A673 (cell line): ENCODE measurements at places on chromosomes 3 and 15. TPM values are rescaled to one million over a fixed set of nuclear protein-coding genes. Genes with fewer than 3 reads are reported as not detected.
A peak's percentile ranks its signal among the peaks of the same experiment; 100 is the strongest.

DNA sequence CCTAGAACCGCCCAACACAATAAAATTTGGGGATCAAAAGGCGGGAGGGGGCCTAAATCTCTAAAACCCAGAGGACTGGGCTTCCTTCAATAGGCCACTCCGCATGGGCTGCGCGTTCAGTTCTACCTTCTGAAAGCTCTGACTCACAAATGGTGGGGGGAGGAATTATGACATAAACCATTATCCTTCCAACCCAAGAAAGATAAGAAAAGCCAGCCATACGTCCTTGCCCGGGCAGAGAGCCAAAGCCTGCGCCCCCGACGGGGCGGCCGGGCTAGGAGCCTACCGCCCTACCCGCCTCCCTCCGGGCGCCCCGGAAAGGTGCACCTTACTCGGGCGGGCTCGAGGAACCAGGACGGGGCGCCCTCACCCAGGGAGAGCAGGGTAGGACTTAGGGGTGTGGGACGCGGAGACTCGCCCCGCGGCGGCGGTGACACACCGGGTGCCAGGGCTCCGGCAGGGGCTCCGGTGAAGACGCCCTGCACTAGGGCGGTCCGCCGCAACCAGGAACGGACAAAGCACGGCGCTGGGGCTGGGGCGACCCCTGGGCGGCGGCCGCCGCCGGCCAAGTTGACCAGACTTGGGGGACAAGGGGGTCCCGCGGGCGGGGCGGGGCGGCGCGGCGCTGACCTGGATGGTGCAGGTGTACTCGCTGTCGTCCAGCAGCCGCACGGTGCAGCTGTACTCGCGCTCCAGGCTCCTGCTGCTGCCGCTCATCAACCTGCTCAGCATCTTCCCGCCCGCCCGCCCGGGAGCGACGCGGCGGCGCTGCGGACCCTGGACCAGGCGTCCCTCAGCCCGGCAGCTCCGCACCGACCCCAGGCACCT is 534 bp downstream of the FRMD5 start:
- peak; percentile 65 for DNase-seq

DNA sequence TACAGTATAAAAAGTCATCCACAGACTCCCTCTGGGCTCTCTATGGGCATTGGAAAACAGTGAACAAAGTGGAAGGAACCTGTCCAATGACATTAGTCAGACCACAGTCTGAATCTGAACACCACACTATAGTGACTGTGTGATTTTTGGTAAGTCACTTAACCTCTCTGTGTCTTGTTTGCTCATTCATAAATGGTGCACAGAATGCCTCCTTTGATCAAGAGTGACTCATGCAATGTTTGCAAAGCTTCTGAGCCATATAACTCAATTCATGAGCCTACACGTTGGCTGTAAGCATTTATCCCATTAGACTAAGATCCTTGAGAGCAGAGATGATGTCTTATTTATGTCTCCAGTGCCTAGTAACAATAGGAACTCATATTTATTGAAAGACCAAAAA is 46.7 kb downstream of the SV2B start:
- DNase-seq: no peak

CTXN2 gene
- not detected in 2 replicates for total RNA-seq

DNA sequence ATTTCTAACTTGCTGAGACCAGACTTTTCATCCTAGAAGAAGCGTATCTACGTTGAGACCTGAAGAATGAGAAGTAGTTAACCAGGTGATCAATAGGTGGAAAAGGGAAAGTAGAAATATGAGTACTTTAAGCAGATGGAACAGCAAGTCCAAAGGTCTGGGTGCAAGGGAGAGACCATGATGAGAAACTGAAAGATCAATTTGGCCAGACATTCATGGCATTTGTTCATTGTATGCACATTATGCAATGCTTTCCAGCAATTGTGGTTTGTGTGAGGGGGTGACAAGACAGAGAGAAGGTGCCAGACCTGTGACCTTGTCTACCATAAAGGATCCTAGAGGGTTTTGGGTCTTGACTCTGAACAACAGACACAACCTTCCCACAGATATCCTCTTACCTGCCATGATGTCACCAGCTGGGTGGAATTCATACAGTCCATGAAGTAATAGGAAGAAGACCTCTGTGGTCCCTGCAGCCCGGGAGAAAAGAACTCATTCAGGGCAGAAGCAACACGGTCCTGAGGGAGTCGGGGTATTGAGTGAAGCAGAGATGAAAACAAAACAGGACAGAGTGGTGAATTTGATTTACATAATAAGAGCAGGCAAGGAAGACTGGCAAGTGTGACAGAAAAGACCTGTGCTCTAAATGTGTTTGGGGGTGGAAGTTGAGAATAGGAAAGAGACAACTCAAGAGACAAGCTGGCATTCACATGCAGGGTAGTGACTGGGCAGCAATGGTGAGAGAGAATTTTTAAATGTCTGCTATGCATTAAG is 63.4 kb upstream of the PSMD6 start:
- DNase-seq: no peak

GRCh38 chr3:79366414-79366813 is 401.4 kb downstream of the ROBO1 start:
- no peak for DNase-seq

GOLGA6L7 gene
- total RNA-seq: not detected in 2 replicates

GRCh38 chr3:125634336-125634950 is 39.1 kb upstream of the OSBPL11 start:
- DNase-seq: no peak

PLIN1 gene
- 0.30 and 0.46 TPM in 2 replicates for total RNA-seq

DNA sequence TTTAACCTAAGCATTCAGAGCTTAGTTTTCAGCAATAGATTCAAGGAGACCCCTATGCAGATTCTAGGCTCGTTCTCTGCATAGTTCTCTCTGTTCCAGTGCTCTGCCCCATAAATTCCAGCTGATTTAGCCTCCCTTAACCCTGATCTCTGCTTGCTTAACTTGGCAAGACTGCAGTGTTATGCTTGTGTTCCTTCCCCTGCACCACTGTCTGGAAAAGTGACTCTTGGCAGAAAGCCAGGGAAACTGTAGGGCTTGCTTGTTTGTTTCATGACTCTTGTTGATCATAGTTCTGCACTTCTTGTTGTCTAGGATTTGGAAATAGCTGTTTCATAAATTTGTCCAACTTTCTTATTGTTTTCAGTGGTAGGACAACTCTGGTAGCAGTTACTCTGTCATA is 40.1 kb downstream of the ANAPC13 start:
- DNase-seq: peak; percentile 29

DNA sequence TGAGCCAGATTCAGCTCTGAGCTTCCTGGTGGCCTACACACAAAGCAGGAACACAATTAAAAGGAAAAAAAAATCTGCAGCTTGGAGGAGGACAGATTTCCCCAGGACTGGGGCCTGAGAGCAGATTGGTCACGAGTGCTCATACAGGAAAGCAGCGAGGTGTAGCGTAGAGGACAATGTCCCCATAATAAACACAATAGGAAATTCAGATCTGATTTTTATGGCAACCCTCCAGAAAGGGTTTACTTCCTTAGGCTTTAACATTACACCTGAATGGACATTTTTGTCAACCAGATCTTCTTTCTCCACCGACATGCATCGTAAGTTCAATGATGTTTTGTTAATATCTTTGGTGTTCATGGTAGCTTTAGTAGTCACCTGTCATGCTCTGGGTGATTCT is 23.3 kb downstream of the SLC6A20 start:
- no peak for DNase-seq

SNX4 gene
- 43.6 and 47.3 TPM in 2 replicates for total RNA-seq

DNA sequence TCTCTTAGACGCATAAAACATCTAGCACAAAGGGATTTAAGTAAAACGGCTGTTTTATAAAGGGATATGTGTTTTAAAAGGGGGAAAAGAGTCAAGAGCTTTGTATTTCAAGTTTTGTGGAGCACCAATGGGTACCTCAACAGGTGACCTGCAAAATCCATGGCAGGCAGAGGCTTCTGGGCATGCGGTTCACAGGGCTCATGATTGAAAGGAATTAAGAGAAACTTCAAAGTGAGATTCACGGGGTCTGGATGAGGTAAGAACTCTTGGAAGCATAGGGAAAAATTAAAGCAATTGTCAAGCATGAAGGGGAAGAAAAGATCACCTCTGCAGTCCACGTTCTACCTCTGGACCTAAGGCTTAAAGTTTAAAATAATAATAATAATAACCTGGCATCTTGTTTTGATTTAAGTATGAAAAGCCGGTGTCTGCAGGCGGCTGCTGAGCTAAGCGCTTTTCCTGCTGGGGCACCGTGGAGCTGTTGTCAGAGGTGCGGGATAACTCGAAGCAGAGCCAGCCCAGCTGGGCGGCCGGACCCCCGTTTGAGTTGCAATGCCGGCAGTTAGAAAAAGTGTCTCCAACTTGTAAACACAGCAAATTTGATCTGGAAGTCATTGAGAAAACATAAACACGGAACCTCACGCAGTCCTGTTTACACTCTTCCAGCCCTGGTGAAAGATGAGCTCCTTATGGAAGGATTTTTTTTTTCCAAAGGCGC is 40.5 kb downstream of the HES1 start:
- DNase-seq: no peak

DNA sequence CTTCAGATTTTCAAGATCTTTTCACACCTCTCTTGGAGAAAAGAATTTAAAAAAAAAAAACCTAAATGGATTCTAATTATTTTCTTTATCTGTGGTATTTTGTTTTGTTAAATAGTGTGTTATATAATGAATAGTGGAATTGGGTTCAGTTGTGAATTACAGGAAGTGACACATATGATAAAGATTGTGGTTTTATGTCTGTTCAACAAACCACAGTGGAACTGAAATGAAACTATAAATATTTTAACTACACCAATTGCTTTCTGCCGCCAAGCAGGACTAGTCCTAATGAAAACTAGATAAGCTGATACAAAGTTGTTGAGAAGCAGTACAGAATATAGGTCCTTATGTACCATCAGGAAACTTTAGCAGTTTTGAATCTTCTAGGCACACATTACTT is 121.6 kb downstream of the UBE2E2 start:
- DNase-seq: peak; percentile 1

DNA sequence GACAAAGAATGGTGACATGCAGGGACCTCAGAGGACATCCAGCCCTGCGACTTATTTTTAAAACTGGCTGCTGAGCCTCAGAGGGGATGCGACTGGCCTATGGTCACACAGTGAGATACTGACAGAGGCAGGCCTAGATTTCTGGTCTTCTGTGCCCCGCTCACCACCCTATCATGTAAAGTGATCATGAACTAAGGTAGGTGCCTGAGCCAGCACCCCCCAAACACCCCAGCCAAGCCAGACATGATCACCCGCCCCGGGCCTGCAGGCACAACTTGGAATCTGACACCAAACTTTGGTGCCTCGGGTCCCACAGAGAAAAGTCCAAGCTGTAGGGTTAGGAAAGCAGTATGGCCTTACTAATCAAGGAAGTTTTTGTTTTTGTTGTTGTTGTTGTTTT is 33.9 kb upstream of the HHATL start:
- no peak for DNase-seq

DNA sequence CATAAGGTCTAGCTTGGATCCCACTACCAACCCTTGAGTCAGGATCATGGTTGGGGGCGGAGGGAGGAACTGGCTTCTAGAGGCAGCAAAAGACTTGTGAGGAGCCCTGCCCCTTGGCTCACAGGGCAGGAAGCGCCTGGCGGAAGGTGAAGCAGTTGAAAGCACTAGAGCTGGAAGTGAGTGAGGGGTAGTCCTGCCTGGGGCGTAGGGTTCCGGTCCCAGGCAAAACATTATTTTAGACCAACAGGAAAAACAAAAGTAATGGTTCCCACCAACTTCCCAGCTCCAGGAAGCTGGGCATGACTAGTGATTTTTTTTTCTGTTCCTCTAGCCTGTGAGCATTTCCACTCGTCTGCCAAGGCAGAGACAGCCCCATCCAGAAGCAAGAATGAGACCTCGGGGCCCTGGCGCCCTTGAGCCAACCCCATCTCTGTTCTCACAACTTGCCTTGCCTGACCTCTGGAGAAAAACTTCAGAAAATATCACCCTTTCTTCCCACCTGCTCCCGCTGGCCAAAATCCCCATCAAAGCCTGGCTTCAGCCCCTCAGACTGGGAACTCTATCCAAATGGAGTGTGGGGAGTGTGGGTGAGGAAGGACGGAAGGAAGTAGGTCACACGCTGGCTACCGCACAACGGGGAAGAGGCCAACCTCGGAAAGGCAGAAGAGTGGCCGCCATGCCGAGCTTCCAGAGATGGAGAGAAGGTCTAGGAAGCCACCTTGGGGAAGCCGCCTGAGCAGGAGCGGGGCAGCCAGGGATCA is 57.5 kb downstream of the RBPMS2 start:
- DNase-seq: no peak

STAC gene
- 1.9 and 2.0 TPM in 2 replicates for total RNA-seq

GRCh38 chr3:13764161-13764560 is 115.7 kb downstream of the WNT7A start:
- DNase-seq: no peak

DNA sequence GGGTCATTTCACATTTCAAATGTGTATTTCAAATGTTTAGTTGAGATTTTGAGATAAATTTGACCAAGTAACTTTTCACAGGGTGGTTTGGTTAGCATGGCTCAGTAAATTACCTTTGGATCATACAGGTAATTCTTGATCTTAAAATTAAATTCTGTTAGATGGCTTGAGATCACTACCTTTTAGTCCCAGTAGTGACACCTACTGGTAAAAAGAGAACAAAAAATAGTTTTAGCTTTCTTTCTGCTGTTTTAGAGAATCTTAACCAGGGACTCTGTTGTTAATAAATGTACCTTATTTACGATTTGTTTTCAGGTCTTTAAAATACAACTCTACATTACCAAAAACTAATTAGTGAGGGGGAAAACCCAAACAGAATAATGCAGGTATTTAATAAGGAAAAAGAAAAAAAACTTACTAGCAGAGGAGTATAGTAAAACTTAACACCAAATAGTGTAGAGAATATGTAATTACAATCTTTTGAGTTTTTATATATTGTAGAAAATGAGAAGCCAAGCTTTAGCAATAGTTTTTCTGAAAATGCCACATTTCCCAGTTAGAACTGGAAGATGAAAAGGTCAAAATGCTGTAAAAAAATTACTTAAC is 620.3 kb upstream of the AGTR1 start:
- DNase-seq: peak; percentile 54

DNA sequence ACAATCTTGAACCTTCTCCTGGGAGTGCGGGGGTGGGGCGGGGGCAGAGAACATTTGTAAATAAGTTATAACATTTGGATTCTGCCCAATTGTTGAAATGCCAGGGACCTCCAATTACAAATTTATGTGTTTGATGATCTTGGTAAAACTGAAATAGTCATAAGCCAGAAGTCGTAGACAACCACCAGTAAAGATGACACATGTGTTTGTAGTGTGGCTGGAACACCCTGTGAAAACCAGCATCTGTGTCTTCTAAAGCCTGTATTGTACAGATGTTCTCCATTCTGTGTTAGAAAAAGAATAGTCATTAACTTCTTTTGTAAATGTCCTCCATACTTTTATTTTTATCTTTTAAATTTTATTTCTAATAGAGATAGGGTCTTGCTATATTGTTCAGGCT is 61.8 kb downstream of the ARIH1 start:
- no peak for DNase-seq

DNA sequence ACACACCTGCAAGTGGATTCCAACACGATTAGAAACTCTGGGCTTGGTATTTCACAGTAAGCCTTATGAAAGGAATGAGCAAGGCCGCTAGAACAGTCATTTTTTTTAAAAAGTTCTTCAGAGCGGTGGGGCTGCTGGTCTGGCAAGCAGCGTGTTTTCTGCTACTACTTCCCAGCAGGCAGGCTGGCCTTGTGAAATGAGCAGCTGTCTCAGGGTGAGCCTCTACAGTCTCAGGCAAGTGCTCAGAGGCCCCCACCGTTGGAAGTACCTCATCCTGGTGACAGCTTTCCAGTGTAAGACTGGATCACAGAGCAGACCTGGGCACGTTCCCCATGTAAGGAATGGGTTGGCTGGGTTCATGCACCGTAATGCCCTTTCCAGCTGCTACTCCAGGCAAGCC is 119.2 kb downstream of the LRIG1 start:
- DNase-seq: no peak

- DNase-seq: no peak
Measured at GRCh38 chr3:41853540-41854196, 108.2 kb downstream of the ULK4 start.

LIPH gene
- total RNA-seq: 6.2 and 12.1 TPM in 2 replicates
